Cortex of kidney (tissue), 1 donor: ENCODE measurements at places on chromosomes 5 and 9.

DNA sequence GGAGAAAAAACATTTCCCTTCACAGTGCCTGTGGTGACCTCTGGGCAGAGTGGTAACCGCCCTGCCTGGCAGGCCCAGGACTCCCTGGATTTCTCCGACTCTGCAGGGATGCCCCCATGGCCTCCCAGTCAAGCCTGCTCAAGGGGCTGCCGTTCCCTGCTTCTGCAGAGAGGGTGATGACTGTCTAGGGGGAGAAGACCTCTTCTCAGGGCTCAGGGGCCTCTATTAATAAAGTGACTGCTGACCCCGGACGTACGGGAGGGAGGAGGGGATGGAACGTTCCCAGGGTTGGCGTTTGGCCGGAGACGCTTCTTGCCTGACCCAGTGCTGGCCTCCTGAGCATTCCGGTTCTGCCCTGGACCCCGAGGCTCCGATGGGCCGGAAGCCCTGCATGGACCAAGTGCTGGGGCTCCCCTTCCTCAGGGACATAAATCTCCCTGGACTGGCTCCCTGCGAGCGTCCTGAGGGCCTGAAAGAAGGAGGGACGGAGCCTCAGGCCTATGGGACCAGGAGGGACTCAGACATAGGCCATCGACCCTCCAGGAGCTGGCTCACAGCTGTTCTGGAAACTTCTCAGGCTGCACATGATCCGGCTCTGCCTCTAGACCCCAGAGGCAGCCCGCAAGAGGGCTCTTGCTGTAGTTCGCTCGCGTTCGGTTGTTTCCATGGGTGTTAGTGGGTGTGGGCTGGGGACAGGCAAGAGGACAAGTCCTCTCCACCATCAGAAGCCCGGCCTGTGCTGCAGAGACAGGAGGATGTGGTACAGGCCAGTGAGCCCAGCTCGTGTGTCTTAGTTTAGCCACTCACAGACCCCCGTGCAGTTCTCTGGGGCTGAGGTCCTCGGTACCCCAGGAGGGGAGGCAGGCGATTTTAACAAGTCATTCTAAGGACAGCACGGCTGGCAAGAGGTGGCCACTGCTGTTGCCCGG lies 8.1 kb upstream of the RNU6ATAC start:
- DNase-seq = no peak

- no peak for DNase-seq
Measured at GRCh38 chr9:104092875-104093600, 1.1 kb upstream of the SMC2 start.

DNA sequence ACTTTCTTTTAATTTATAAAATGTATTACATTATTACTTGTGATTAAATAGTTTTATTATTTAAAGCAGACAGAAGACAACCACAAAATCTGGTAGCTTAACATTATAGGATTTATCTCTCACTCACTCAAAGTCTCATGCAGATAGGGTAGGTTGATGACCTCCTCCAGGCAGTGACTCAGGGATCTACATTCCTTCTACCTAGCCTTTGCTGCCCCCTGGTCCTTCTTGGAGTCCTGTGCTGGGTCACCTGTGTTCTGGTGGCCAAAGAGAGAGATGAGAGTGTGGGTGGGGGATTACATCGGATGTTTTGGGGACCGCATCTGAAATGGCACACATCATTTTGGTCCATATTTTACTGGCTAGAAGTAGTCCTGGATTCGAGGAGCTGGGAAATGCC lies 95.7 kb upstream of the CTSL start:
- no peak for DNase-seq

- no peak for DNase-seq
Measured at GRCh38 chr5:73764996-73765395, 139.0 kb downstream of the ARHGEF28 start.

- DNase-seq = no peak
Measured at GRCh38 chr5:116953251-116953930, 378.8 kb upstream of the SEMA6A start.

GRCh38 chr5:150349681-150350275 lies 7.7 kb upstream of the TCOF1 start:
- DNase-seq = no peak

DNA sequence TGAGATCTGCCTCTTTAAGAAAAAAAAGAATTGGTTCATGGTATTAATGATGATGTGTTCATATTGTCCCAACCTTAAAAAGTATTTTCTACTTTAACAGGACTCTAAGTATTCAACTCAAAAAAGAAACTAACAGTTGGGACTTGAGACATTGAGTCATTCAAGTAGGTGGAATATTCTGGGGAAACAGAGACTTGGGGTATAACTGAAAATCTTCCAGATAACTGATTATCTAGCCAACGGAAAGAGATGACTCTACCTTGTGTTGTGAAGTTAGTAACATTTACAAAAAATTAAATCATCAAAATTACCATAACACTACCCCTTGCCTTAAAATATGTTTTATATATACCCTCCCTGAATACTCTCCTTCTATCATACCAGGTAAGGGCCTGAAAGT lies 19.1 kb downstream of the OXCT1 start:
- no peak for DNase-seq

GRCh38 chr9:105333811-105334210 lies 89.4 kb downstream of the SLC44A1 start:
- DNase-seq = no peak

- DNase-seq = no peak
Measured at GRCh38 chr9:77587042-77587441, 61.1 kb downstream of the GNA14 start.

DNA sequence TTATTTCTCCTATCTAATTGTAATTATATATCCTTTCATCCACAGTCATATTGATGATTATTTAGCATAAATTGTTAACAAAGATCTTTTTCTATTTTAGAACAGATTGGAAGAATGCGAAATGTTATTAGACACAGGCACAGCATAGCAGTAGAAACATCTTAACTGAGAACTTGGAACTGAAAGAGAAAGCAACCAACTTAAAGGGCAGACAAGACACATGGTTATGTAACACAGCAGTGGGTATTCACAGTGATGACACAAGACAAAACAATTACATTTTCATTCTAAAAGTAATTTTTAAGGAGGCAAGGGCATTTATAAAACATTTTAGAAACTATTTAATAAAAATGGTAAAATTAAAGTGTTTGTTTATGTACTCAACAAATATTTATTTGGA lies 57.7 kb upstream of the MEF2C start:
- no peak for DNase-seq

- DNase-seq = no peak
Measured at GRCh38 chr9:112212926-112213325, 37.8 kb upstream of the SUSD1 start.

- no peak for DNase-seq
Measured at GRCh38 chr5:14665949-14666348, 1.4 kb downstream of the OTULIN start.
